ENCODE measurements at places on chromosomes 11 and 22.

- peaks cover 5% of the 10 kb centered on the region for H3K4me1 ChIP-seq
- peaks cover 52% of the 10 kb centered on the region for H3K27me3 ChIP-seq
- H3K36me3 ChIP-seq, result no peaks in the 10 kb centered on the region
- H3K27ac ChIP-seq, result no peak overlapping the region
These were observed 6.1 kb upstream of the RFPL2 start for GRCh38 chr22:32211011-32211410.

GRCh38 chr11:2515401-2516275 lies 70.8 kb downstream of the KCNQ1 start:
- no peaks in the 10 kb centered on the region for H3K36me3 ChIP-seq
- DNase-seq, result no peak
- no peak overlapping the region for H3K27ac ChIP-seq
- peaks cover 10% of the 10 kb centered on the region for H3K4me1 ChIP-seq
- no peaks in the 10 kb centered on the region for H3K27me3 ChIP-seq
- H3K4me3 ChIP-seq, result no peak overlapping the region

DNA sequence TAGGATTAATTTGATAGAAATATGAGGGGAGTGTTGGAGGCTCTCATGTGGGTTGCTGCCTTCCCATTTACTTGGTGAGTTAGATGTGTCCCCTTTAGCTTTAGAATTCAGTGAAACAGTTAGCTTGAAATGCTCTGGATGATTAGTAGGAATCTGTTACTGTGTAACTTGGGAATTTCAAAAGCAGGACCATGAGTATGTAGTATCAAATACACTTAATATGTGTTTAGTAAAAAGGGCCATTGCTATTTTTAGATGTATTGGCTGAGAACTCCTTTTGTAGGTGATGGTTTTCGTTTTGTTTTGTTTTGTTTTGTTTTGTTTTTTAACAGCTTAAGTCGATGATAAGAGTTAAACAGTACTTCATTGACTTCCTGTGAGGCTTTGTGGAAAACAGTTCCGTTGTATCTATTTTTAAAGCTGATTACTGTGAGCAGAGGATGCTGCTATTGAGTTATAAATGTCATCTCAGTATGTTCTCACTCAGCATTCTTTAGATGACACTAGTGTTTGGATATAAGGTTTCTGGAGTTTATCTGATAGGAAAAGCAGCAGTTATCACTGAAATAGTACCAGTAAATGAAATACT lies 53.5 kb downstream of the MCAM start:
- no peaks in the 10 kb centered on the region for H3K36me3 ChIP-seq
- no peak for DNase-seq
- no peak overlapping the region for H3K4me3 ChIP-seq
- no peaks in the 10 kb centered on the region for H3K27me3 ChIP-seq

- no peak overlapping the region for H3K4me3 ChIP-seq
- H3K27me3 ChIP-seq, result peaks cover 27% of the 10 kb centered on the region
- no peak overlapping the region for H3K27ac ChIP-seq
- no peaks in the 10 kb centered on the region for H3K4me1 ChIP-seq
- DNase-seq, result no peak
These were observed 50.8 kb upstream of the SLC36A4 start for GRCh38 chr11:93248602-93249001.

GRCh38 chr11:94728541-94728940 lies 39.6 kb upstream of the AMOTL1 start:
- no peaks in the 10 kb centered on the region for H3K36me3 ChIP-seq
- no peak overlapping the region for H3K27ac ChIP-seq
- H3K27me3 ChIP-seq, result peaks cover 37% of the 10 kb centered on the region
- no peak for DNase-seq
- H3K4me1 ChIP-seq, result no peaks in the 10 kb centered on the region

DNA sequence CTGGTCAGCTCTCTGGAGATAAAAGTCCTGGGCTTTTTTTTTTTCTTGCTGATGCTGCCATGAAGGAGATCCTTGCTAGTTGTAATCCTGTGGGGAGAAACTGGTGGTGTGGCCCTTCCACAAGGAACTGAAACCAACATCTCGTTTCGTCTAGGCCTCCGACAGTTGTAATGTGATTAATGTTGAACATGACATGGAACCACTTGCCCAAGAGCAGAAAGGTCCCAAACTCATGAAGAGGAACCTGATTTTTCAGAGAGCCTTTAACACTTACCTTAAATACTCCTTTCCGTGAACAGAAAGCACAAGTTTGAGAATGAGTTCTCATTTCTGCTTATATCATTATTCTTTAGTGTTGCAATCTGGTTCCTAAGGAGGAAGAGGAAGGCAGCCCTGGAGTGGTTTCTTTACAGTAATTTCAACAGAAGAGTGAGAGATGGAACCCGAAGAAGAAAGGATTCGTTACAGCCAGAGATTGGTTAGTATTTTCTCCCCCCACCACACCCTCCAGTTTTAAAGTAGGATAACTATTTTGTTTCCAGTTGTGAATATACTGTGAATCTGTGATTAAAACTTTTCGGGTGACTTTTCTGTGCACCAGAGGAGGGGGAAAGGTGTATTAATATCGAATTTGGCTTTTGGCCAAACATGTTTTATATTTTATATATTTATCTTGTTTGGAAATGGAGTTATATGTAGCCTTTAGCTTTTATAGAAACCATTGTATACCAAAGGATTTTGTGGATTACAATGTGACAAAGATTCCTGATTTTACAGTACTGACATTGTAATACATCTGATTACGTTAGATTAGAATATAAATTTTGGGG lies 2.0 kb downstream of the KDM2A start:
- H3K4me1 ChIP-seq, result peaks cover 20% of the 10 kb centered on the region
- peak overlapping the region; percentile 93 for H3K27ac ChIP-seq
- no peaks in the 10 kb centered on the region for H3K27me3 ChIP-seq
- peak; percentile 62 for DNase-seq
- H3K36me3 ChIP-seq, result no peaks in the 10 kb centered on the region
- peak overlapping the region; percentile 98 for H3K4me3 ChIP-seq

DNA sequence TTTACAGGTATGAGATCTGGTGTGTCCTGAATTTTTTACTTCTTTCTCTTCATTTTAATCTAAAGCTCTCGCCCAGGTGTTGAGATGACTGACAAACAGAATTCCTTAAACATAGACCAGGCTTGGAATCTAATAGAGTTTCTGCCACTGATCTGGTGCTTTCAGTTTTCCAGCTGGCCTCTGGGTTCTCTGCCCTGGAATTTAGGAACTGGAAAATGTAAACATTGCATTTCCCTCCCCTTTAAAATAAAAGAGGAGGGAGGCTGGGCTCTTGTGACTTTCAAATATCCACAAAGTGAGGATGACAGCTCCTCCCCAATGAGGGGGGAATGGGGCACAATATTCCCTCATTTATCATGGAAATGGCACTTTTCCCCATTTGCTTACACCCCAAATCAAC lies 5.0 kb downstream of the PAMR1 start:
- H3K27ac ChIP-seq, result no peak overlapping the region
- H3K4me3 ChIP-seq, result no peak overlapping the region
- no peak for DNase-seq
- peaks cover 55% of the 10 kb centered on the region for H3K27me3 ChIP-seq

- H3K4me1 ChIP-seq, result no peaks in the 10 kb centered on the region
- no peak overlapping the region for H3K4me3 ChIP-seq
- no peak overlapping the region for H3K27ac ChIP-seq
- no peaks in the 10 kb centered on the region for H3K27me3 ChIP-seq
- DNase-seq, result no peak
- no peaks in the 10 kb centered on the region for H3K36me3 ChIP-seq
These were observed 21.6 kb downstream of the TMPRSS5 start for GRCh38 chr11:113684496-113684895.

- peaks cover 20% of the 10 kb centered on the region for H3K36me3 ChIP-seq
- H3K4me3 ChIP-seq, result no peak overlapping the region
- DNase-seq, result no peak
- no peak overlapping the region for H3K27ac ChIP-seq
- no peaks in the 10 kb centered on the region for H3K27me3 ChIP-seq
These were observed 27.7 kb upstream of the PPP2R1B start for GRCh38 chr11:111793863-111794262.

- no peaks in the 10 kb centered on the region for H3K36me3 ChIP-seq
- no peak overlapping the region for H3K4me3 ChIP-seq
- no peak overlapping the region for H3K27ac ChIP-seq
- peaks cover 4% of the 10 kb centered on the region for H3K4me1 ChIP-seq
These were observed 49.0 kb downstream of the PPFIA1 start for GRCh38 chr11:70319396-70320076.

- H3K27me3 ChIP-seq, result peaks cover 6% of the 10 kb centered on the region
- no peak overlapping the region for H3K4me3 ChIP-seq
- peaks cover under 1% of the 10 kb centered on the region for H3K4me1 ChIP-seq
- no peak for DNase-seq
- H3K36me3 ChIP-seq, result no peaks in the 10 kb centered on the region
These were observed 33.9 kb downstream of the ANO1 start for GRCh38 chr11:70112017-70112434.

DNA sequence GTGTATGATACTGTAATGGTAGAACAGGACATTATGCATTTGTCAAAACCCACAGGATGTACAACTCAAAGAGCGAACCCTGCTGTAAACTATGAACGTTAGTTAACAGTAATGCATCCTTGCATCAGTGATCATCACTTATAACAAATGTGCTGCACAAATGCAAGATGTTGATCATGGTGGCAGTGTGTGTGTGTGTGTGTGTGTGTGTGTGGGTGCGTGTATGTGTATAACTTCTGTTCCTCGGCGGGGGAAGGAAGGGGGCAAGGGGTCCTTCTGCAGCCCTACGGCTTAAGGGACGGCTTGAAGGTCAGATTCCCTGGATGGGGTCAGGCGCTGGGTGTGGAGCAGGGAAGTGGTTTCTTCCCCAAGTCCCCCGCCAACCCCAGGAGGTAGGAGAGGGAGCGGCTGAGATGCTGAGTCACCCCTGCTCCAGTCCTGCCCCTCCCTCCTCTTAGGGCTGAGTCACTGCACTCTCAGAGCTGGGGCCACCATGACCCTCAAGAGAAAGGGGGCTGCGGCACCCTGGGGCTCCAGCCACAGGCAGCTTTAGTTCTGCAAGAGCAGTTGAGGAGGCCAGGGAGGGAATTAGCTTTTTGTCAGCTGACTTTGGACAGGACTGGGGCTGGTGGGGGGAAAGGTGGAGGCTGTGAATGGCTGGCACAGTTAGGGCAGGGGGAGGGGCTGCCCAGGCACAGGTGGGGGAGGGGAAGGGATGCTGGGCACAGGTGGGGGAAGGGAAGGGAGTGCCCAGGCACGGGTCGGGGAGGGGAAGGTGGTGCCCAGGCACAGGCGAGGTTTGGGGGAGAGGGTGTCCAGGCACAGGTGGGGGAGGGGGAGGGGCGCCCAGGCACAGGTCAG lies 8.8 kb upstream of the CTSD start:
- peaks cover 5% of the 10 kb centered on the region for H3K4me1 ChIP-seq
- H3K27me3 ChIP-seq, result peaks cover 68% of the 10 kb centered on the region
- no peak for DNase-seq
- H3K4me3 ChIP-seq, result no peak overlapping the region
- H3K27ac ChIP-seq, result no peak overlapping the region

GRCh38 chr11:35116762-35117640 lies 22.0 kb upstream of the CD44 start:
- H3K4me3 ChIP-seq, result no peak overlapping the region
- H3K27me3 ChIP-seq, result no peaks in the 10 kb centered on the region
- H3K36me3 ChIP-seq, result no peaks in the 10 kb centered on the region
- H3K27ac ChIP-seq, result peak overlapping the region; percentile 76

DNA sequence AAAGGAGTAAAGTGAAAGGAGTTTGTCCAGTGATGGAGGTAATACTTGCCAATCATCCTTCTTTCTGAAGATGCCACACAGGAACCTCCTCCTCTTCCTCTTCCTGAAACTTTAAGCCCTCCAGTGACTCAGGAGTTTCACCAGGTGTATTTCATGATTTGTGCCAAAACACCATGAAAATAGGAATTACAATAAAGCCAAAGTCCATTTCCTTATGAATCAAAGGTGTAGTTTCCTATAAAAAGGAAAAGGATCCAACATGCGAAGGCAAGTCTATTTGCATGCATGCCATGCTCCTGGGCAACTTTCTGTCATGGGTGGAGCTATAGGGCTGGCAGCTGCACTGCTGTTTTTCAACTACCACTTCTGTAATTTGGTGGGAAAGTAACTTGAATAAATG lies 9.8 kb upstream of the POU2AF1 start:
- DNase-seq, result peak; percentile 27
- peak overlapping the region; percentile 20 for H3K27ac ChIP-seq
- H3K4me1 ChIP-seq, result peaks cover 47% of the 10 kb centered on the region
- H3K27me3 ChIP-seq, result no peaks in the 10 kb centered on the region

- no peaks in the 10 kb centered on the region for H3K36me3 ChIP-seq
- H3K27me3 ChIP-seq, result peaks cover 5% of the 10 kb centered on the region
- H3K4me3 ChIP-seq, result no peak overlapping the region
- no peak for DNase-seq
- H3K4me1 ChIP-seq, result no peaks in the 10 kb centered on the region
These were observed 385.1 kb downstream of the BUD13 start for GRCh38 chr11:116387641-116388040.

GRCh38 chr11:15569305-15570025 lies 454.7 kb downstream of the INSC start:
- no peaks in the 10 kb centered on the region for H3K4me1 ChIP-seq
- no peaks in the 10 kb centered on the region for H3K27me3 ChIP-seq
- no peaks in the 10 kb centered on the region for H3K36me3 ChIP-seq
- no peak overlapping the region for H3K4me3 ChIP-seq
- no peak overlapping the region for H3K27ac ChIP-seq

DNA sequence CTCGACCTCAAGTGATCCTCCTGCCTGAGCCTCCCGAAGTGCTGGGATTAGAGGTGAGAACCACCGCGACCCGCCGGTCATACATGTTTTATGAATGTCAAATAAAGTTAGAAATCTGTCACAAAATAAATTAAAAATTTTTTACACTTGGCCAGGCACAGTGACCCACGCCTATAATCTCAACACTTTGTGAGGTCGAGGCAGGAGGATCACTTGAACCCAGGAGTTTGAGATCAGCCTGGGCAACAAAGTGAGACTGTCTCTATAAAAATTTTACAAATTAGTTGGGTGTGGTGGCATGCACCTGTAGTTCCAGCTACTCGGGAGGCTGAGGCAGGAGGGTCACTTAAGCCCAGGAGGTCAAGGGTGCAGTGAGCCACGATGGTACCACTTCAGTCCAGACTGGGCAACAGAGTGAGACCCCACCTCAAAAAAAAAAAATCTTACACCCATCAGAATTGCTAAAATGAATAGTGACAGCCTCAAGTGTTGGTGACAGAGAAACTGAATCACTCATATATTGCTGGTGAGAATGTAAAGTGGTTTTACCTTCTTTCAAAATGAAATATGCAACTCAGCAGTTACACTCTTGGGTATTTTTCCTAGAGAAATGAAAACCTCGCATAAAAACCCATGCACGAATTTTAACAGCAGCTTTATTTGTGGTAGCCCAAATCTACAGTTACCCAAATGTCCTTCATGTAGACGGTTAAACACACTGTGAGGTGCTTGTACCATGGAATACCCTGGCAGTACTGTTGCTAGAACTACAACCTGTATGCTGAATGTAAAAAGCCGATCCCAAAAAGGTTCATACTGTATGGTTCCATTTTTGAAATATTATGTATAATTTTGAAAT lies 55.4 kb downstream of the MED15 start:
- peaks cover 9% of the 10 kb centered on the region for H3K4me1 ChIP-seq
- no peaks in the 10 kb centered on the region for H3K27me3 ChIP-seq
- no peak for DNase-seq
- peaks cover 29% of the 10 kb centered on the region for H3K36me3 ChIP-seq
- no peak overlapping the region for H3K27ac ChIP-seq

All from naive B cell (primary cell).